Activated naive CD8-positive, alpha-beta T cell treated with anti-CD3 and anti-CD28 coated beads, Interleukin-2, amount 50 U/mL, for 24 hours (primary cell): ENCODE measurements at places on chromosomes 12 and 14.

DNA sequence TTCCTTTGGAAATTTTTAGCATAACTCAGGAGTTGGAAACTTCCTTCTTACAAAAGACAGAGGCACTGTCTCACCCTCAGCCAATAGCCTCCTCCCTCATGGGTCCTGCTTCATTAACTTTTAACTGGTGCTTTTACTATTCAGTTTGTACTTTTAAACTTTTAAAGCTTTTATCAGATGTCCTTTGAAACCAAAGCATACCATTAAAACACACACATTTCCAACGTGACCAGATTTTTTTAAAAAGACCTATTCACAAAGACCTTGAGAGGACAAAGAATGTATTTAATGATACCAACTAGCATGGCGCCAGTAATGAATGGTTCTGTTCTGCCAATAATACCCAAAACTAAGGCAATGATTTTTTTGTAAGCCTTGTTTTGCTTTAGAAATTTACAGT lies 173.6 kb upstream of the EEA1 start:
- DNase-seq: no peak

GRCh38 chr12:113889076-113889475 lies 77.0 kb downstream of the RBM19 start:
- DNase-seq: no peak

- no peak for DNase-seq
Observed at GRCh38 chr14:67421356-67422224, 9.6 kb upstream of the PLEK2 start.

GRCh38 chr14:99706107-99706900 lies 22.2 kb downstream of the CYP46A1 start:
- no peak for DNase-seq

DNA sequence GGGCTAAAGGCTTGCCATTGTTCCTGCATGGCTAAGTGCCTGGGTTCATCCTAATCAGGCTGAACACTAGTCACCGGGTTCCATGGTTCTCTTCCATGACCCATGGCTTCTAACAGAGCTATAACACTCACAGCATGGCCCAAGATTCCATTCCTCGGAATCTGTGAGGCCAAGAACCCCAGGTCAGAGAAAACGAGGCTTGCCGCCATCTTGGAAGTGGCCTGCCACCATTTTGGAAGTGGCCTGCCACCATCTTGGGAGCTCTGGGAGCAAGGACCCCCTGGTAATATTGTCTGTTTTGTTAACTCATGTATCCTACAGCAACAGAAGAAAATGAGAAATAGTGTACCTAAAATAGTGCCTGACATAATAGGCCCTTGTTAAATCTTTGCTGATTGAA lies 92.7 kb downstream of the ADAMTS20 start:
- no peak for DNase-seq

GRCh38 chr12:119911182-119911581 lies 34.1 kb upstream of the CIT start:
- DNase-seq: no peak

DNA sequence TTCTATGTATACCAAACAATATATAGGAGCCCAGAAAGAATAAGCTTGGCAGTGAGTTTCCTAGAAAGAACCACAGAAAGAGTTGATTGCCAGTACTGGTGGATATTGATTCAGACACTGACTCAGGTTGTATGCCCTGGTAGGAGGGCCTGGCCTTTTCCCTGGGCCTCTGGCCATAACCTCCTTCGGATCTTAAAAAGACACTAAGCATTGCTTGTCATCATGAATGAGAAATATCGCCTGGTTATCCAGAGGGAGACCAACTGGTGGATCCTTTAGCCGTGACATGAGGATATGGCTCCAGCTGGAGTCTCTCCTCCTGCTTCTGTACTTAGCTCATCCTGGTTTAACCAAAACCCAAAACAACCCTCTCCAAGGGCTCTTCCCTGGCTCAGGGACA lies 231.5 kb downstream of the MSRB3 start:
- DNase-seq: no peak
